ENCODE measurements at places on chromosomes 4 and X.

GRCh38 chr4:144645631-144646522, at the start of gene HHIP:
HHIP (plus strand) TSS chr4:144646156; CDS start chr4:144646676, 520 bp downstream.
- no peak for DNase-seq

DNA sequence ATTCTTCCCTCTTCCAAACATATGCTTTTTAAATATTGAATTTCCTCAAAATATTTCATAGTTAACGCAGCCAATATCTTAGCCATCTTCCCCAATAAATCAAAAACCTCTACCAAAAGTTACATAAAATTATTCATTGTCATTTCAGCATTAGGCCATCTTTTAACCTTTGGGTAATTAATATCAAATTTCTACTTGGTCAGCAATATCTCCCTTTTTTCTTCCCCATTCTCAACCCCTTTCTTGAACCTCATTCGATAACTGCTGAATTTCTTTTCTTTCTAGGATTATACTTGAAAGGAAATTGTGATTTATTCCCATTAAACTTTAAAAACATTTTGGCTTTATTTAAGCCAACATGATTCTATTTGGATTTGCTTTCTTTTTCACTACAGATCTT, 65.0 kb downstream of the RAP1GDS1 start:
- DNase-seq = no peak

GRCh38 chrX:41923978-41924683, 777 bp upstream of the CASK start:
- DNase-seq = no peak

DNA sequence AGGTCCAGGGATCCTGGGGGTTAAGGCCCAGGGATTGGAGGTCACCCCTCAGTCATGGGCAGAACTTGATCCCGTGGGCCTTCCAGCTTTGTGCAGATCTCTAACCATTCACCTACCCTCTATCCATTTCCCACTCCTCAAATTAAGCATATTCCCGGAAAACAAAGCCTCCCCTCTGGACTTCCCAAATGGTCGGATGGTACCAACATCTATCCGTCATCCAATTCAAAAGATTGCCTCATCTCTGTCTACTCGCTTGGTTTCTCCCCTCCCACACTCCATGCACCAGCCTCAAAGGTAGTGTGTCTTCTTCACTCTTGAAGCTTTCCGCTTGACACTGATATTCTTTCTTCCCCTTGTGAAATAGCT, 473 bp upstream of the BCLAF3 start:
- no peak for DNase-seq

DNA sequence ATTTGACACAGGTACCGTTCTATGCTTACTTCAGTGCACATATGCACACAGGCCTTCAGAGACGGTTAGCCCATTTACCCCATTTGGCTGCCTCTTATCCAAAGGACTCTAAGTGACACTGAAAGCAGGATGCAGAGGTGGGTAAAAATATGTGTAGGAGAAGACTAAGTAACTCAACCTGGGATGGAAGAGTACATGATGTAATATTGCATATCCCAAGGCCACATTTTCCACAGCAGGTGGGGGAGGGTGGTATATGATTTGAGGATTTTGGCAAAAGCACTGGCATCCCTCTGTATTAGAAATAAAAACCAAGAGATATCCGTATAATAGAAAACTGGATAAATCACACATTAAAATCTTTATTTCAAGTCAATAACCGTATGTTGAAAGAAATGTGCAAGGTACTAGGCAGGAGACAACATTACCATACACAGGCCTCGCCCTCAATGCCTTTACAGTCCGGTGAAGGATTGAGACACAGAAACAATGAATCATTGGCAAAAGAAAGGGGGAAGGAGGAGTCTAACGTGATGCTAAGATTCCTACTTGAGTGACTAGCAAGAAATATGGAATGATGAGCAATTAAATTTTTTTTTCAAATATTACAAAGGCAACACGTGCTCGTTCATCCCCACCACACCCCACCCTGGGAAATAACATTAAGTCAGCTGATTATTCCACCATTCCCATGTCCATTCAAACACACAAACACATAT, 161.0 kb upstream of the RASGEF1B start:
- no peak for DNase-seq

DNA sequence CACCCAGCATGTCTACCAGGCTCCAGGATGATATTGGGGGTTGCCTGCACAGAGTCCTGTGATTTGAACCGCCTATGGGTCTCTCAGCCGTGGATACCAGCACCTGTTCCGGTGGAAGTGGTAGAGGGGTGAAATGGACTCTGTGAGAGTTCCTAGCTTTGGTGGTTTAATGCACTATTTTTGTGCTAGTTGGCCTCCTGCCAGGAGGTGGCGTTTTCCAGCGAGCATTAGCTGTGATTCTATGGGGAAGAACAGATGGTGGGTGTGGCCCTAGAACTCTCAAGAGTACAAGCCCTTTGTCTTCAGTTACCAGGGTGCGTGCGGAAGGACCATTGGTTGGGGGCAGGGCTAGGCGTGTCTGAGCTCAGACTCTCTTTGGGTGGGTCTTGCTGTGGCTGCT, 316.9 kb upstream of the AMOT start:
- DNase-seq = no peak

- DNase-seq = no peak
Measured at GRCh38 chrX:132742246-132742645, 216.2 kb downstream of the HS6ST2 start.

DNA sequence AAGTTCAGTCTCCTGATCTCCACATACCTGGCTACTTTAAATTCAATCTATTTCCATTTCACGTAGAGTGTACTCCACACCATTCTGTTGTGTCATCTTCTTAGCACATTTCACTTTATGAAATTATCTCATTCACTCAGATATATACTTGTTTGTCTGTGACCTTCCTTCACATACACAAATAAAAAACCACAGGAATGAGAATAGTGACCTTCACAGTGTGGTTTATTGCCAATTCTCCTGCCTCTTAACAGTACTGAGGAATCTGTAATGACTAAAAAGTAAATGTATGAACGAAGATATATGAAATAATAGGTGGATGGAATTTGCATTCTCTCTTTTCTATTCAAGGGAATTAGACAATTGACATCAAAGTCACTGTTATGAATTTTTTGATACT, 183.9 kb upstream of the PCDH7 start:
- no peak for DNase-seq

DNA sequence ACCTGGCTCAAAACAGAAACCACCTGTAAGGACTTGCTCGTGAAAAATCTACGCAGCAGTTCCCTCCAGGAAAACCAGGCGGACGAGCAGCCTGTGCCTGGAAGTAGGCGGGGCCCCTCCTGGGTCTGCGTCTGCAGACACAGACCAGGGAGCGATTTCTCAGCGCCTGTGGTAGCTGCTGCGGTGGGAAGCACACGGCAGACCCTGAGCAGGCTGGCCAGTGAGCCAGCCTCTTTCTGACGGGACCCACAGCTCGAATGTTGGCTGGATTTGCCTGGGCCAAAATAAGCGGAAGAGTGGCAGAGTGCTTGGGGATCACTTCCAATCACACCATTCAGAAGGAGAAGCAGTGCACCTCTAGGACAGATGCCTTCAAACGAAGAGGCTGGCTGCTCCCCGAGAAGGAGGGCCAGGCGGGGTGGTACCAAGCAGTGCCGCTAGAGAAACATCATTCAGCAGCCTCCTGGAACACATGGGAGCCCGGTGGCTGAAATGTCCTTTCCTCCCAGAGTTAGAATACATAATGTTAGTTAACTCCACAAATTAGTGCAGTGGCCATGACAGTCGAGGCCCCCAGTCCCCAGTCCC, 85.9 kb downstream of the GATB start:
- no peak for DNase-seq
